ENCODE measurements at places on chromosomes 5 and 9. TPM values are rescaled to one million over a fixed set of nuclear protein-coding genes. Genes with fewer than 3 reads are reported as not detected.

The FREM1 gene
- total RNA-seq, result 4.8 TPM

The CXCL14 gene
- 0.15 TPM for total RNA-seq

The PCA3 gene
- 0.40 TPM for total RNA-seq

The GARNL3 gene
- 29.3 TPM for total RNA-seq

The RNF208 gene
- total RNA-seq, result 1.6 TPM

The KIF27 gene
- 6.1 TPM for total RNA-seq

The SURF2 gene
- 15.7 TPM for total RNA-seq

The MAP1B gene
- total RNA-seq, result 704 TPM

The FCN2 gene
- total RNA-seq, result not detected

The PCDHGA2 gene
- total RNA-seq, result 3.3 TPM

The C9 gene
- not detected for total RNA-seq

The PCDHGB5 gene
- 12.9 TPM for total RNA-seq

The GMCL2 gene
- total RNA-seq, result not detected

The PCDHGB7 gene
- 14.8 TPM for total RNA-seq

The PLEKHG4B gene
- 0.66 TPM for total RNA-seq

The DIRAS2 gene
- not detected for total RNA-seq

The LCN9 gene
- not detected for total RNA-seq

The FOXD4L5 gene
- total RNA-seq, result 0.12 TPM

The PARP8 gene
- 40.8 TPM for total RNA-seq

The TSLP gene
- 3.6 TPM for total RNA-seq

The TPD52L3 gene
- not detected for total RNA-seq

The CCNJL gene
- 0.35 TPM for total RNA-seq

The CAMK4 gene
- total RNA-seq, result 4.1 TPM

The PCDHGB1 gene
- 4.2 TPM for total RNA-seq

The GTF2H2C gene
- total RNA-seq, result 32.8 TPM

The CNTFR gene
- 11.6 TPM for total RNA-seq

The FGF10 gene
- total RNA-seq, result 2.2 TPM

The PHYHD1 gene
- total RNA-seq, result 27.1 TPM

The CCNG1 gene
- 132 TPM for total RNA-seq

The PCDHGA7 gene
- total RNA-seq, result 14.3 TPM

The STC2 gene
- total RNA-seq, result 34.1 TPM

The CCDC180 gene
- 5.5 TPM for total RNA-seq

The DOCK2 gene
- total RNA-seq, result 11.3 TPM

The SLCO6A1 gene
- total RNA-seq, result not detected

The GRIN1 gene
- total RNA-seq, result 0.13 TPM

The CCDC187 gene
- not detected for total RNA-seq

The CCL27 gene
- not detected for total RNA-seq

The SH3PXD2B gene
- total RNA-seq, result 50.3 TPM

The GRM6 gene
- not detected for total RNA-seq

The GLRA1 gene
- total RNA-seq, result not detected

The AP3S1 gene
- total RNA-seq, result 63.3 TPM

The HTR4 gene
- total RNA-seq, result not detected

The CLIC3 gene
- 2.3 TPM for total RNA-seq

Data from gastroesophageal sphincter (tissue), 4 donors.